ENCODE measurements at places on chromosomes 3 and 15.

DNA sequence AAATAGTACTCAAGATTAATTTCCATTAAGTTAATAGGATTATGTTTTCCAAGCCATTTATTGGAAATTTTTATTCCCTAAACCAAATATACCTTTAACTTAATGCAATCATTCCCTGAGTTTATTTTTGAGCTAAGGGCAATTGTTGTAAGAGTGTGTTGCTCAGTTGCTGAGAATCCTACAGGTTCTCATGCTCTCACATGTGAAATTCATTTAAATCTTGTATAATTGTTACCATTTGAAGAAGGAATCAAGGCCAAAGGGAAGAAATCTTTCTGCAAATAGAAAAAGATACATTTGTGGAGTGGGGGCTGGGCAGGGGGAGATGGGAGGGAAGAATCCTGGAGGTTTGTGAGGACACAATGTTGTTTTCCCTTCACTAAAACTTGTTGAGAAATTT lies 202.7 kb upstream of the STRIT1 start:
- DNase-seq: no peak

DNA sequence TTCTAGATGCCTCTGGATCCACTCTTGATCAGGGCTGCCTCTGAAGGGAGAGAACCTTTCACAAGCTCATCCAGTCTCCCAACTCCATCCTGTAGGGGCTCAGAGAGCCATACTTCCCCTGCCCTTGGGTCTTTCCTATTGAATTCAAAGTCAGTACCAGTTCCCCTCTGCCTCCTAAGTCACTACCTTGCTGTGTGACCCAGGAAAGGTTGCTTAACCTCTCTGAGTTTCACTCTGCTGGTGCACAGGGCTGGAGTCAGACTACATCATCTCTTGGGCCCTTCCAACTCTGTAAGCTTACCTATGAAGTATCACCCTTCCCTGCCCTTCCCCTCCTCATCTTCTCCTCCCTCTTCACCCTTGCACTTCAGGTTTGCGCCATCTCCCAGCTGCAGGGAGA lies 117.9 kb downstream of the MEGF11 start:
- no peak for DNase-seq

DNA sequence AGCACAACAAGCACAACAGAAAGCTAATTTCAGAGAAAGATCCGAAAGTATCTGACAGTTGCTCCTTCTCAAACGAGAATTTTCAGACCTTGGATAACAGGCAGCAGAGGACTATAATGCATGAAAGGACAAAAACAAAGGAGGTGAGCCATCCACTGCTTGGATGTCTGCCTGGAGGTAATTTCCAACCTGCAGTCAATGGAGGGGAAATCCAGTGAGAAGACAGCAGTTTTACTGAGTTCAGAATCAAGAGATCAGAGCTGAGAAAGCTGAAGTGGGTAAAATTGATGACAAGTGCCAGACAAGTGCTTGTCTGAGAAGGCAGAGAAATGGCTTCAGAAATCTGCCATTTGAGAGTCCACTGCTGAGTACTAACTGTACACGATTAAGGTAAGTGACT lies 22.1 kb downstream of the UBE3A start:
- DNase-seq: no peak

DNA sequence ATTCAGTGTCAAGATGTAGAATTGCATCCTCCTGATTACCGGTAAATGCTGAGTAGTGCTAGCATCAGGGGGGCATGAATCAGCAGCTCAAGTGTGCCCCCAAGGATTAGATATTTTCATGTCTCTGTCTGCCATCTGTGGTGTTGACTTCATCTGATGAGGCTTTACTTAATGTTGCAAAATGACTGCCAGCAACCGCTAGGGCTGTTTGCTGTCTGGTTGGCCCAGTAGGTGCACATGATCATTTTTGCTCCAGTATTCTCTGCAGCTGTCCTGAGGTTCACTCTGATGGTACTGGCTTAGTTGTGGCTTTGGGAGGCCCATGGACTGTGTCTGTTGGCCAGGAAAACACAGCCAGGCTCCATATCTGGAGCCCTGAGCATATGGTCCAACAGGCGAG lies 316.4 kb downstream of the SOX2 start:
- DNase-seq: peak; percentile 39

DNA sequence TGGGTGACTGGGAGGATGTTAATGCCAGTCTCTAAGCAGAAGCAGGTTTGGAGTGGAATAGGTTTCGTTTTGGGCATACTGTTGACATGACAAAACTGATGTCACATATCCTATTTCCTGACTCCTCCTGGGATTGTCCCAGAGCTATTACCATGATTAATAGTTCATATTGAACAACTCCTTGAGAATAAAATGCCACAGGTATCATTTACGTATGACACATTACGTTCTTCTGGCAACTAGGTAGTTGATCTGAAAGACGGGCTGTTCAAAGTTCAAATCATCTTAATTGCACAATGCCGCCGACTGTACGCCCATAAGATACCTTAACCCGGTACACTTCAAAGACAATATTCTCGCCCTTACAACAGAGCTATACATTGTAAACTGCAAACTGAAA lies 1.4 kb upstream of the RAB5A start:
- no peak for DNase-seq

DNA sequence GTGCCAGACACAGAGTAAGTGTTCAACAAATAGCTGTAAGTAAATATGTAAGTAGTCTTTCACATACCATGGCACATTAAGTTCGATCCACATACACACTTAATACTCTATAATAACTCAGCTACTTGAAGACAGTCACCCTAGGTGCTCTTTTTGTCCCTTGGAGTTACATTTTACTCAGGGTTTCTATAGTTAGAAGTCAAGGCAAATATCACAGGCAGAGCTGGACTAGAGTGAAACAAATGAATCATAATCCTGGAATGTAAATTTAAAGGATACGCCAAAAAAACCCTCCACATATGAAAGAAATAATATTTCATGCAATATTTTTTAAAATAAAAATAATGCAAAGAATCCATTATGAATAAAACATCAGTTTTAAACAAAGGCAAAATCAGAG lies 461.8 kb downstream of the MAGI1 start:
- no peak for DNase-seq

GRCh38 chr3:81620849-81621248 lies 140.6 kb downstream of the GBE1 start:
- no peak for DNase-seq

GRCh38 chr3:37441689-37442088 lies 267.3 kb upstream of the LRRFIP2 start:
- peak; percentile 22 for DNase-seq

GRCh38 chr15:60899322-60899966 lies 329.7 kb downstream of the RORA start:
- DNase-seq: no peak

- peak; percentile 59 for DNase-seq
Measured at GRCh38 chr15:59501597-59501996, 63.6 kb downstream of the FAM81A start.

- no peak for DNase-seq
Measured at GRCh38 chr15:63234451-63234870, 42.9 kb upstream of the APH1B start.

- peak; percentile 61 for DNase-seq
Measured at GRCh38 chr15:83837945-83838571, 184.1 kb downstream of the ADAMTSL3 start.

GRCh38 chr3:189084620-189085019 lies 87.2 kb upstream of the TPRG1 start:
- DNase-seq: no peak

GRCh38 chr3:9250236-9250635 lies 790 bp upstream of the SRGAP3 start:
- peak; percentile 34 for DNase-seq

DNA sequence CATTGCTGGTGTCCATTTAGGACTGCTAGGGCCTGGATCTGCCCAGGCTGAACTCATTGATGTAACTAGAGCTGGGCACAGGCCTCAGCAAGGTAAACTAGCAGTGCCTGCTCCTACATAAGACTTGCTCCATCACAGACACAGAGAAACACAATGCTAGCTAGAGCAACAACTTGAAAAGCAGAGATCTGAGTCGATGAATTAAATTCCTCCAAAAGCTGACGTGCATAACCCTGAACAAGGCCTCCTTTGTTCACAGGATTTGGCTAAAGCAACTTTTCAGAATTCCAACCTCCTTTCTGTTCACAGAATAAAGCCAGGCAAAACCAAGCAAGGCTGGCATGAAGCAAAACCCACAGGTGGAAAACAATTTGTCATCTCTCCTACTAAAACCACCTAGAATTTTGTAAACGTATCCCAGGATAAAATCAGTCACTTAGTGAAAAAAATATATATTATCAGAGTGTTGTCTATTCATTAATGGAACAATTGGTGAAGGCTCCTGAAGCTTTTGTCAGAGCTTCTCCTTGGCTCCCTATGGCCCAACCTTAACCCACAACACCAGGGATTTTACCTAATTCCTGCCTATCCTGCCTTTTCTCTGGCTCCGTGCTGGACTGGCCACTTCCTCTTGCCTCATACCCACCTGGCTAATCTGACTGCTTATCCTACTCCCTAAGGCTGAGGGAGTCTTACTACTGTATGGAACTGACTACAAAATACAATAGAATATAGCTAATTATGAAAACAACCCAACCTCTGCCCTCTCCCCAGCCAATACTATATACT lies 39.9 kb downstream of the PLCH1 start:
- no peak for DNase-seq

GRCh38 chr3:61674596-61674995 lies 113.2 kb downstream of the PTPRG start:
- DNase-seq: no peak

DNA sequence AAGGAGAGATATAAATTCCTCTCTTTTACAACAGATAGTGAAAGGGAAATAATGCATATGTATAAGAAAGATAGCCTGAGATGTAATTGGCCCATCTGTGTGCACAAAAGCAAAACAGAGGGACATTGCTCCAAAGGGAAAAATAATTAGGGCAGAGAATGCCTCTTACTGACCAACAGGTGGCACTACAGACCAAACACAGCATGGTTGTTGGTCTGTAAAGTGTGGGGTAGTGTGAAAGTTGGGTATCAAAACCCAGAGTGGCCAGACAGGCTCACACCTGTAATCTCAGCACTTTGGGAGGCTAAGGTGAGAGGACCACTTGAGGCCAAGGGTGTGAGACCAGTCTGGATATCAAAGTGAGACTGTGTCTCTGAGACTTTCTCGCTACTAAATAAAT lies 4.5 kb upstream of the TLNRD1 start:
- peak; percentile 8 for DNase-seq

GRCh38 chr15:75030424-75030823 lies 7.0 kb downstream of the PPCDC start:
- no peak for DNase-seq

DNA sequence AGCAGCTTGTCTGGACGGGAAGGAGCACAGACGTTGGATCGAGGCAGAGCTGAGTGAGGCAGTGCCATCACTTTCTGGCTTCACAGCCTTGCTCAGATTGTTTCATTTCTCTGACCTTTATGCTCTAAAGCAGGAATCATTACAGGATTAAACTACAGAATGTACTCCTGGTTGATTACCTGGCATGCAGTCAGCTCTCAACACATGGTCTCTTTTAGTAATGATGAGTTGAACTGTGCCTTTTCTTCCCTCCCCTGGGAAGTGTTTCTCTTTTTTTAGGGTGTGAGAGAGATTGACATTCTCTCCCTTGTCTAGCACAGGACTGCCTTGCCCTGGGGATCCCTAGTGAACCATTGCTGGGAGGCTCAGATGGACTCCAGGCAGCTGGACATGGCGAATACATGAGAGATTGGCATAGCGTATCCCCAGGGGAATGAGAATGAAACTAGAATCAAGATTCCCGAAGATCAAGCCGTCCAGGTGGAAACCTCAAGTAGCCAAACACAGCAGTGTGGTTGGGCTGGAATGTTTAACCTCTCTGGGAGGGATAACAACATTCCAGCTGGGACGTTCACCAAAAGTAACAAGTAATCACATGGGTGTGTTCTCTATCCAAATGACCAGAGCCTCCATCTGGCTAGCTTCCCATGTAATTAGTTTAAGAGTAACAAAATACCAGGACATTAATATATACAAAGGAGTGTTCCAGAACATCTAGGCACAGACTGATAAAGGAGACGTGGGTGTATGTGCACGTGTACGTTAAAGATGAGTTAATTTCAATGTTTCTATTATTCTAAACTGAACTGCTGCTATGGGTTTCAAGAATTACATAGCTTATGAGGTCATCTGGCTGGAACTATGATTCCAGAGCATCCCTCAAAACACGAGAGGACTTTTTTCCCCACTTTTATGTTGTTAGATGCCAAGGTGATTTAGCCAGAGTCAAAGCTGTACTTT lies 118.6 kb upstream of the NR2E3 start:
- peak; percentile 63 for DNase-seq

DNA sequence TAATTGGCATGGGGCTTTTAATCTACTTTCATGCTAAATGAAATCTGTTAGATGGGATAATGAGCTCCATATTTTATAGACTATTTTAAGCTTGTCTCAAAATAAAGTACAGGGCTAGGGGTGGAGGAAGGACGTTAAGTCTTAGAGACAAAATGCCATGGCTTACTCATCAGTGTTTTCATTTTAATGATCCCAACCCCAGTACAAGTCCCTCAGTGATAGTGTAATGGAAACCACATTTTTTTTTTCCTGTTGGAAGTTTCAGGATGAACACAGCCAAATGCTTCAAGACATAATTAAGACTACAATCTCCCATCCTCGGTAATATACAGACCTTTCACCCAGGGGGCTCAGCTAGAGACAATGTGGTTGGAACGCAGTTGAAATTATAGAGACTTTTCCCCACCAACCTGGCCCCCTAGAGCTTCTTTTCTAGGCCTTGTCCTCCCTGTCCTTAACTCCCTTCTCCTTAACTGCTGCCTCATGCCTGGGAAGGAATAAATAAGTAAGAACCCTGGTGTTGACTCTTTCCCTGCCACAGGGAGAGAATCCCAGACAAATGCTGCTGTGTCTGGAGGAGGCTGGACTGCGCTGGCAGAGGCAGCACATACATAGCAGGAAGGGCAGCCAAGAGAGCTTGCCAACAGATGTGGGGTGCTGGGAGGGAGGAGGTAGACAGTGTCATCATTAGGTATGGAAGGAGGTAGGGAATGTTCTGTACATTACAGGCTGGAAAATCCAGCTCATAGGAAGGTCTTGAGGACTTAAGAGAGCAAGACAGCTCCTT lies 115.4 kb upstream of the ROPN1 start:
- DNase-seq: no peak

- no peak for DNase-seq
Measured at GRCh38 chr15:66721020-66721419, 19.0 kb downstream of the SMAD6 start.
